B cell (primary cell): ENCODE measurements at places on chromosomes 3 and 15. TPM values are rescaled to one million over a fixed set of nuclear protein-coding genes. Genes with fewer than 3 reads are reported as not detected.

Gene CHST2
- 4.7 and 5.2 TPM in 2 replicates for polyA plus RNA-seq

Gene GUCA1C
- not detected in 2 replicates for polyA plus RNA-seq

Gene SAMD7
- polyA plus RNA-seq: not detected in 2 replicates

Gene WNT5A
- polyA plus RNA-seq: not detected in 2 replicates

Gene KCNMB2
- not detected in 2 replicates for polyA plus RNA-seq
